ENCODE measurements at places on chromosomes 5 and 9.

GRCh38 chr9:37587521-37587920 is 4.9 kb downstream of the TOMM5 start:
- no peak for DNase-seq

DNA sequence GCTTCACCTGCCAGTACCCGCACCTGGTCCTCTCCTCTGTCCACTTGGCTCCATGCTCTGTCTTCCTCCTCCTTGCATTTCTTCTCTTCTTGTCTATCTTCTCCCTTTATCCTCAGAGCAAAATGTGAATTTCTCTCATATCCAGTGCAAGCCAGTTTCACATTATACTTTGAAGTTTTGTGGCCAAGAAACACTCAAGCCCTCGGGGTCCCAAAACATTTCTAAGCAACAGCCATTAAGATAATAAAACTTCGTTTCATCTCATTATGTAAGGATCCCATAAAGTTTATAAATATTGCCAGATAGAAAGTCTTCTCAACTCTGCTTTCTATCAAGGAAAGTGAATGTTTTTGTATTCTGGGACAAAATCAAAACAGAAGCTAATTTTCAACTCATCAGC is 178.8 kb downstream of the SNX18 start:
- no peak for DNase-seq

DNA sequence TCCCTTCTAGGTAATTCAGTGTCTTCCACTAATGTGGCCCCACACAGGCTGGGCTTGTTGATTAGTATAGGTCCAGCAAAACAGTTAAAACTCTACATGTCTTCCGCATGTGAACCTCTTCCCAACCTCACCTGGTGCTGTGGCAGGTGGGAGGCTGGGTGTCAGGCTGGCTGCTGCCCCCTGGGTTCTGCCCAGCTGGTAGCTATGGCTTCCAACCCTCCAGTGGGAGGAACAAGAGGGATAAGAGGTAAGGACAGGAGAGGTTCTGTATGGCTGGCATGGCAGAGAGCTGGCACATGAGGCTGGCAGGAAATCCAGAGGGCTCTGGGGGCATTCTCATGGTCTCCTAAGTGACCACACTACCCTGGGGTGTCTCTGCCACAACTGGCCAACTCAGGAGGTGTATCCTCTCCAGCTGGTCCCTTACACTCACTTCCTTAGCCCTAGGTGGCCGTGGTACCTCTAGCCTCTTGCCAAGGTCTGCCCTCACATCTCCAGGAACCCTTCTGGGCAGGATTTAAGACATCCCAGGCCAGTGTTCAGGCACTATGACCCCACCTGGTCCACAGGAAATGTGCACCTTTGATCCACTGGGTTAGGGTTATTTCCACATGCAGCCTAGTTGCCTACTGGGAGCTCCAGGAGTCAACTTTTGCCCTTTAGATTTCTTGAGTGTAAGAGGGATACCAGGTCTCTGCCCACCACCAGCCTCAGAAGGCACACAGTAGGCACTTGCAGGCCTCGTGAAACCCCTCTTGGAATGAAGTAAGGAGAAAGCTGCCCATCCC is 41.7 kb downstream of the AHRR start:
- DNase-seq = no peak

DNA sequence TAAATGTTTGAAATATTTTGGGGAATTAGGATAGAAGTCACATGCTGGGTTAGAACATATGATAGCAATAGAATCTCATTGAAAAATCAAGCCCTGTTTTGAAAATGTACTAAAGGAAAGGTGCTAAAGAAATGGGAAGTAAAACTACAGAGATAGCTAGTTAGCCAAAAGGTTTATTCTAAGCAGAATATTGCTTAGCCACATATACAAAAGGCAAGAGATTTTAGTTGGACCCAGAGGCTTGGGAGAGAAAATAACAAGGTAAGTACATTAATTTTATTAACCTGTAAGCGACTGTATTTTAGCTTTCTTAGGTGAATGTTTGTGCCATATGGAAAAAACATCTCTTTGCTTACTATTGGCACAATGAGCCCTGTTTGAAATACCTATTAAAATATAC is 108.3 kb downstream of the RPS23 start:
- DNase-seq = no peak

GRCh38 chr9:114157516-114158176 is 2.3 kb downstream of the COL27A1 start:
- DNase-seq = no peak

GRCh38 chr5:52419357-52419756 is 368.4 kb upstream of the ITGA1 start:
- DNase-seq = no peak

GRCh38 chr9:134358662-134359319 is 32.5 kb downstream of the RXRA start:
- DNase-seq = no peak

DNA sequence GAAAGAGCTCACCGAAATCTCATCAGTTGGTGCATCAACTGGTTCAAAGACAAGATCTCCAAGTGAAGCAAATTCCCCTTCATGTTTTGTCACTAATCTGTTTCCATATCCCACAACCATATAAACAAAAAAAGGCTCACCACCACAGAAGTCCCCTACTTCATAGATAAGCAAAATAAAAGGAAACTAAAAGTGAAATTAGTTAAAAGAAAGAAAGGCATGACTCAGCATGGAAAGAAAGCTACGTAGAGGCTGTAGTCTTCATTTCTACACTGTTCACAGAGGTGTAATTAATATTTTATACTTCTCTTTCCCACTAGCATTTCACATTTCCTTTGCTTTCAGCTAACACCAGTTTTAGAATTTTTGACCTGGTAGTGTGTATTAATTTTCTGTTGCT is 208.0 kb downstream of the CYLC2 start:
- no peak for DNase-seq

DNA sequence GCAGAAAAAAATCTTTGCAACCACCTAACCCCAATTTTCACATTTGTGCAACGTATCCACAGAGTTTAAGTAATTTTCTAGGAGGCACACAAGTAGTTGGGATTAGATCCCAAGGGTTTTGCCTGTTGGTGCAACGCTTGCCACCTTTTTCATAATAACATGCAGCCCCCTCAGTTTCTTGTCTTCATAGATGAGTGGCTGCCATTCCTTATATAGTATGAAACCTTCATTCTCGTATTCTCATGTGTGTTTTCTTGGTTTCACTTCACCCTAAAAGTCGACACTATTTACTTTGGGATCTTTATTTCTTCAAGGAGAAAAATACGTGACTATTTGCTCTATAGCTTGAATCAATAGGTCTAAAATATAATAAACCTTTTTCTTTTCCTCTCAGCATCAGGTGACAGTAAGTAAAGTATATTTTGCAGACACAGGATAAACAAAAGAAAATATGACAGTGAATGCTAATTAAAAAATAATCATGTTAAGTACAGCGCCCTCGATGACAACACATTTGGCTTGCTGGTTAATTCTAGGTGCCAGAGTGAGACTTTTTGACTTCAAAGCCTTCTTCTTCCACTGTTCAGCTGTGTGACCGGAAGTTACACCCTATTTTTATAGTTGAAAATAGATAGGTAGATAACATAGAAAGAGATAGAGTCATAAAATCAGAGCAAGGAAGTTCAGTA is 342.8 kb upstream of the CCNG1 start:
- DNase-seq = no peak

DNA sequence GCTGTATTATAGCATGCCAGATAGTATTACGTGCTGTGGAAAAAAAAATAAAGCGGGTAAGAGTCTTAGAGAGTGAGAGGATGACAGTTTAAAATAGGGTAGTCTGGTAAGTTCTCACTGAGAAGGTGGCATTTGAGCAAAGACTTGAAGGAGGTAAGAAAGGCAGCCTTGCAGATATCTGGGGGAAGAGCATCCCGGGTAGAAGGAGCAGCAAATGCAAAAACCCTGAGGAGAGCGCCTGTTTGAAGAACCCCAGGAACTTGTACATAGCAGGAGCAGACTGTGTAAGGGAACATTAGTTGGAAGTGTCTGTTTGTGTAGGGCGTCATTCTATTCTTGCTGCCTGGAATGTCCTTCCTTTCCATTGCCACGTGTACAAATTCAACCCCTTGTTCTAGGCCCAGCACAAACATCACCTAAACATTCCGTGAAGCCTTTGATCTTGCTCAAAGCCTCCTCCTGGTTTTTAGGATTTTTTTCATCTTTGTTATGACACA is 2.6 kb downstream of the AP3S1 start:
- DNase-seq = no peak

- DNase-seq = no peak
These were observed 60.1 kb upstream of the CLINT1 start for GRCh38 chr5:157918811-157919742.

DNA sequence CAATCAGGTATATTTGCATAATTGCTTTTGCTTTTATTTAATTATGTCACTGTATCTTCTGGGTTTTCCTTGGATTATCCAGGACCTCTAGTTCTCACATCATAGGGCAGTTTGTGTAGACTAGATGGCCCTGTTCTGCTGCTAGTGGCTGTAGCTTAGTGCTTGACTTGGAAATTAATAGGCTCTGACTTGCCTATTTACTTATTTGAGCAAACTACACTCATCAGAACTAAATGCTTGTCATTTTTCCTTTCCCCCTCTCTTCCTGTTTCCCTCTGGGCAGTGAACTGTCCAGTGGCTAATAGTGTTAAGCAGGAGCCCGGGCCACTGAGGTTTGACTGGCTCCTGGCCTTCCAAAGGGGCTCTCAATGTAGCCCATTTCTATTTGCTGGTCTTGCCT is 135.7 kb downstream of the MAN2A1 start:
- no peak for DNase-seq

DNA sequence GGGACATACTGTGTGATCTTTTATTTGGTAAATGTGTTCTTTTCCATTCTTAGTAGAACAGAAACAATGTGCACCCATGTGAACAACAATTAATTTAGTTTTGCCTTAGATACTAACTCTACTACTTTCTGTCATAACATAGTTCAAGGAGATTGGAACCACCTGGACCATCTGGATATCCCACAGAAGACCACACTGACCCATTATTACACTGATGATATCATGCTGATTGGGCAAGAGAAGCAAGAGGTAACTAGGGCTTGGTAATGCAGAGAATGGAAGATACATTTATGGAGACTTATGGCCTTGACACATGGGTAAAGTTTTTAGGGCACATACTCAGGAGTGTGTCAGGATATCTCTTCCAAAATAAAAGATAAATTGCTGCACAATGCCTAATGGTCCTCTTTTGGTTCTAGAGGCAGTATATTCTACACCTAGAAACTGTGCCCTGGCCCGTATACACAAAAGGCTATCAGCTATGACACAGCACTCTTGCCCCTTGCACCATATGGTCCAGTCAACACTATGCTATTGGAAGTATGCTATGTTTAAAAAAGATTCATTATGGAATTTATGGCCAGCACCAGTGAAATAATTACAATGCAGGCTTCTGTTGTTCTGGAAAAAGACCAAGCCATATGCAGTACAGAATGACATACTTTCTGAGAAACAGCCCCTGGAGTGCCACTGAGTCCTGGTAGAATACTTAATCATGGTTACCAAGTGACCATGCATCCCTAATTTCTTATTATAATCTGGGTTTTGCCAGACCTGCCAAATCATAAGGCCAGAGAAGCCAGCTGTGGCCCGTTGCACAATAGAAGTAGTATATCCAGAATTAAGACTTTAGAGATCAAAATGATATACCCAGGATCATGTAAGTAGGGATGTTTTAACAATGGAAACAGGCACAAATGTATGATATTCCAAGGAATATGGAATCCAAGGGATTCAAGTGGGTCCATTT is 41.6 kb upstream of the MROH2B start:
- DNase-seq = no peak

DNA sequence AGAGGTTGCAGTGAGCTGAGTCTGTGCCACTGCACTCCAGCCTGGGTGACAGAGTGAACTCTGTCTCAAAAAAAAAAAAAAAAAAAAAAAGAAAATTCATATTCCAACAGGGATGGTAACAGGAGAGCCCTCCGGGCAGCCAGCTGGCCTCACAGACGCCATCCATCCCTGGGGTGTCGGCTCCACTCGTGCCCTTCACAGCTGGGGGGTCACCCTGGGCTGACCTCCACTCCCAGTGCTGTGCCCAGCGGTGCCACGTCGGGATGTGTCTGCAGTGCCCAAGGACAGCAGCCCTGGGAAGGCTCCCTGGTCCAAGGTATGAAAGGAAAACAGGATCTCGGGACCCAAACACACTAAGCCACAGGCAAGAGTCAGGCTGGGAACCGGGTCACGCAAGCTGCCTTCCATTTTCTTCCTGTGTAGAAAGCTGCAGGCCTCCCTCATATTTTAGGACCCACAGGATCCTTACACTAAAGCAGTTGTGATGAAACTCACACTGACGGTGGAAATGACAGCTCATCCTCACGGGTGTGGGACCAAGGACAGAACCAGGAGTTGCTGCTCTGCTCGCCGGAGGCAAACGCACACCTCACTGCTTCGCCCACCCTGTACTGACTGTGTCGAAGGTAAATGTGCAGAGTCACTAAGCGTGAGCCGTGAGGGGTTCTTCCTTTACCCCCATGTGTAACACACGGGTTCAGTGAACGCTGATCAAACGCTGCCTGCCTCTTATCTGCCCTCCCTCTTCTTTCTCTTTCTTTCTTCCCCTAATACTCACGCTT is 5.3 kb downstream of the SLC12A7 start:
- no peak for DNase-seq
